ENCODE measurements at places on chromosomes 16 and 17. TPM values are rescaled to one million over a fixed set of nuclear protein-coding genes. Genes with fewer than 3 reads are reported as not detected.
A peak's percentile ranks its signal among the peaks of the same experiment; 100 is the strongest.

DNA sequence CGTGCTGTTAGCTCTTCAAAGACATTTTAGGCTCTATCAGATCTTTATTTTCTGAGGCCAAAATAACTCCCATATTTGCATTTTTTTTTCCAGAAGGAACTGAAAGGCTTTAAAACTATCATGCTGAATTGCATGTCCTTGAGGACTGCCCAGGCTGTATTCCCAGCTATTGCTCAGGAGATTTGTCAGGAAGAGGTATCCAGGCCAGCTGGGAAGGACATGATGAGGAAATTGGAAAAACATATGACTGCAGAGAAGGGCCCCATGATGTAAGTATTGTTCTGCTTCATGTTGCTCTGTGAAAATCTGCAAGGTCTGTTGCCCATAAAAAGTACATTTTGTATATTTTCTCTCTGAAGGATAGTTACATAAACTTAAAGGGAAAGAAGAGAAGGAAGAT, 5.7 kb downstream of the CDC6 start:
- H3K27me3 ChIP-seq = no peaks in the 10 kb centered on the region
- no peak overlapping the region for H3K27ac ChIP-seq
- no peak overlapping the region for H3K4me3 ChIP-seq
- peaks cover 5% of the 10 kb centered on the region for H3K4me1 ChIP-seq
- no peaks in the 10 kb centered on the region for H3K36me3 ChIP-seq

DNA sequence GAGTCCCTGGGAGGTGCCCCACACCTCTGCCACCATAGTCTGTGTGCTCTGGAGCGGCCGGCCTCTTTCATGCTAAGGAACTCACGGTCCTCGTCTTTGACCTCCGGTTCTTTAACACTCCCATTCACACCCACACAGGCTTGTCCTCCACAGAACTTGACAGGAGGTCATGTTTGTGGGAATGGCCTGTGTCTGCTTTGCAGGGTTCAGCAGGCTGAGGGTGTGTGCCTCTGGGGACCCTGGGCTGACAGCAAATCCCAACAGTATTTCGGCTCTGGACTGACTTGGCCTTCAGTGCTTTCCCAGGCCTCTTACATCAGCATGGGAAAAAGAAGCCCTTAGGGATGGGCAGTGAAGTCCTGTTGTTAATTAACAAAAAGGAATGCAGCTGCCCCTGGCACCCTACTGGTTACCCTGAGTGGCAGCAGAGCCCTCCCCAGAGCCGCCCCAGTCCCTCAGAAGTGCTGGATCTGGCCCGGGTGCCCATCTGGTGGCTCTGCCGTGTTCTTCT, 35.4 kb upstream of the ADORA2B start:
- no peaks in the 10 kb centered on the region for H3K36me3 ChIP-seq
- no peak overlapping the region for H3K4me3 ChIP-seq
- DNase-seq = no peak
- no peaks in the 10 kb centered on the region for H3K4me1 ChIP-seq
- no peak overlapping the region for H3K27ac ChIP-seq

Gene RAPGEFL1
- 4.6 TPM for total RNA-seq

GRCh38 chr17:58060596-58061191, 22.5 kb upstream of the DYNLL2 start:
- H3K27ac ChIP-seq = no peak overlapping the region
- H3K36me3 ChIP-seq = no peaks in the 10 kb centered on the region

DNA sequence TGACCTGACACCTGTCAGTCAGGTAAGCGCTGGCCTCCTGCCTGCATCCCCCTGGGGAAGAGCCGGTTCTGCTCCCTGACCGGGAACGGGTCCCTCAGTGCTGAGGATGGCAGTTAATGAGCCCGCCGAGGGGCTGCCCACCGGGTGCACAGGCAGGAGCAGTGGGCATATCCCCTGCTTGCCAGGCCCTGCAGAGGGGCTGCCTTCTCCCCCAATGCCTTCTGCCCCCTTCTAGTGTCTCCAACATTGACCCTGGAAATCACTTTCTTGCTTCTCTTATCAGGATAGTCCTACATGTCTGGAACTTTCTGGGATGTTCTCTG, 388.5 kb downstream of the SEC14L1 start:
- no peaks in the 10 kb centered on the region for H3K4me1 ChIP-seq
- DNase-seq = no peak
- no peaks in the 10 kb centered on the region for H3K36me3 ChIP-seq
- H3K27ac ChIP-seq = no peak overlapping the region

DNA sequence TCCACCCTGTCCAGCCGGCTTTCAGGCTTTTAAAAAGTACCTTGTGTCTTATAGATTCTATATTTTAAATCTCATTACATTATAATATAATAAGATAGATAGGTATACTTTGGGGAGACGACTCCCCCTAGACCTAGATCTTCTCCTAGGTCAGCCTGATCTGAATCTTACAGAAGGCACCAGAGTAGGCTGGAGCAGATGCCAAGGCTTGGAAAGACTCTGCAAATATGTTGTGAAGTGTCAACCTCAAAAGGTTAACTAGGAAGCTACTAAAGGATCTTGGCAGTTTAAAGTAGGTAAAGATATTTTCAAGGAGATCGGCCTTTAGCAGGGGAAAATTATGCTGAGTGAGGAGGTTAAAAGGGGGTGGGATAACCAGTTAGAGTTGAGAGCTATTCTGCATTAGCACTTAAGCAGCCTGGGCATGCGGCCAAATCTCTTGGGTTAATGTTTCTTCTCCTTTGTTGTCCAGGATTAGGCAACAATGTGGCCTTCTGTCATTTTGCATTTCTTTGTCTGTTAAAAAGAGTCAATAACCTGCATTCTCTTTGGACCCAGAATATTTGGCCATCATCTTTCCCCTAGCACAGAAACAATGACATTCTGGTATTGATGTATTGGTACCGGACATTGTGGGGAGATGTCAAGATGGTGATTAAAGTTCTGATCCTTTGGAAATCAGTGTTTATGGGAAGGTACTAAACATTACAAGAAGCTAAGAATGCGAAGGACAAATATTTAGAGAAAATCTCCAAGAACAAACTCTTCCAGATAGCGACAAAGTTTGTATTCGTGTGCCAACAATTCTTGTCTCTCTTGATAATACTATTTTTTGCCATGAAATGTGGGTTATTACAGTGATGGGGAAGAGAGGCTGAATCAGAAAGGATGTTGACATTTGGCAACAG, 51.2 kb upstream of the DHX40 start:
- no peak overlapping the region for H3K27ac ChIP-seq
- no peak overlapping the region for H3K4me3 ChIP-seq
- no peaks in the 10 kb centered on the region for H3K36me3 ChIP-seq
- H3K27me3 ChIP-seq = no peaks in the 10 kb centered on the region
- H3K4me1 ChIP-seq = no peaks in the 10 kb centered on the region
- no peak for DNase-seq

DNA sequence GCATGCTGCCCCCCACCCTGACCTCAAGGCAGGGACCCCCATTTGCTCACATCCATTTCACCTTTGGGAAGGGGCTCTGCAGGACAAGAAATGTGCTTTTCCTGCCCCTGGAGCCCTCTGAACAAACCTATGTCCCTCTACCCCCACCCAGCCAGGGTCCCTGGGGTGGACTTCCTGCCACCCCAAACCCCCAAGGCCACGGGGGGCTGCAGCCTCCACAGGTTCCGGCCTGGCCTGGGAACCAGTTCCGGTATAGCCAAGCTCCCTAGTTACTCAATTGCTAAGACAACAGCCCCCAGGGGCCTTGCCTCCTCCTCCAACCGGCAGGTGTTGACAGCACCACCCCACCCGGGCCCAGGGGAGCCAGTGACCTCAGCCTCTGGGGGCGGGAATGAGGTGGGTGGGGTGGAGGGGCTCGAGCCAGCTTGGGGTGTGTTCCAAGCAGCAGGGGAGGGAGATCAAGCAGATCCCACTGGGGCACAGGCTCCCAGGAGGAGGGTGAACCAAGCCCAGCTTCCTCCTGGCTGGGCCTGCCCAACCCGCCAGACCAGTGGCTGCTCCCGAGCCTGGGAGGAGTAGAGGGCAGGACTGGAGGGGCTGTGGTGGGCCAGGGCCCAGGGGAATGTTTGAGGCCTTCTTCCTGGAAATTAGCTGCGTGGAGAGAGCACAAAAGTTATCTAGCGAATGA, 6.6 kb downstream of the PNMT start:
- H3K4me3 ChIP-seq = no peak overlapping the region
- H3K36me3 ChIP-seq = no peaks in the 10 kb centered on the region
- H3K27me3 ChIP-seq = peaks cover 20% of the 10 kb centered on the region
- DNase-seq = no peak
- peaks cover 28% of the 10 kb centered on the region for H3K4me1 ChIP-seq
- H3K27ac ChIP-seq = no peak overlapping the region

GRCh38 chr16:47562366-47562765, 101.2 kb downstream of the PHKB start:
- no peaks in the 10 kb centered on the region for H3K27me3 ChIP-seq
- peaks cover 16% of the 10 kb centered on the region for H3K4me1 ChIP-seq
- H3K27ac ChIP-seq = no peak overlapping the region
- DNase-seq = no peak
- no peak overlapping the region for H3K4me3 ChIP-seq

DNA sequence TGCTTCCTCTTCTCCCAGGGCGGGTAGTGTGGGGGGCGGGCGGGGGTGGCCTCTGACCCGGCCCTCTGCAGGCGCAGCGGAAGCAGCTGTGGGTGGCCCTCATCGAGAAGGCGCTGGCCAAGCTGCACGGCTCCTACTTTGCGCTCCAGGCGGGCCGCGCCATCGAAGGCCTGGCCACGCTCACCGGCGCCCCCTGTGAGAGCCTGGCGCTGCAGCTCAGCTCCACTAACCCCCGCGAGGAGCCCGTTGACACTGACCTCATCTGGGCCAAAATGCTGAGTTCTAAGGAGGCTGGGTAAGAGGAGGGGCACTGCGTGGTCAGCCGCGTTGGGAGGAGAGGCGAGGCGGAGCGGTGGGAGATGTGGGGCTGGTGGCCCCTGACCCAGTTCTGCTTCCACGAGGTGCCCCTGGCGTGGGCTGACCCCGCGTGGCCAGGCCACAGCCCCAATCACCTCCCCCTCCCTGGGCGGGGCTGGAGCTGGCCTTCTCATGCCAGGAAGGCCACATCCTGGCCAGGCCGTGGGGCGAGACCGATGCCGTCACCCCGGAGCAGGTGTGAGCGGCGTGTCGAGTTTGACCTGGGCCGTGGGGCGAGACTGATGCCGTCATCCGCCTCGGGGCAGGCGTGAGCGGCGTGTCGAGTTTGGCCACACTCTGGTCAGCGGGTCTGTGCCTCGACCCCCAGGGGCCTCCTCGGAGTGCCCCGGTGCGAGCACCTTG, 10.5 kb upstream of the PRR35 start:
- no peak overlapping the region for H3K4me3 ChIP-seq

DNA sequence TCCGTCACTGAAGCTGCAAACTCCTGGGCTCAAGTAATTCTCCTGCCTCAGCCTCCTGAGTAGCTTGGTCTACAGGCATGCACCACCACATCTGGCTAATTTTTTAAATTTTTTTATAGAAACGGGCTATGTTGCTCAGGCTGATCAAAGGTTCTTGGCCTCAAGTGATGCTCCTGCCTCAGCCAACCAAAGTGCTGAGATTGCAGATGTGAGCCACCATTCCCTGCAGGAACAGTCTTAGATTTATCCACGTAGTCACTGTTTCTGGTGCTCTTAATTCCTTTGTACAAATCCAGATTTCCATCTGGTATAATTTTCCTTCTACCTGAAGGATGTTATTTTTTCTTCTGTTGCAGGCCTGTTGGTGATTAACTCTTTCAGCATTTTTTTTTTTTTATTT, 13.0 kb downstream of the SLC26A11 start:
- no peak overlapping the region for H3K27ac ChIP-seq
- peaks cover 44% of the 10 kb centered on the region for H3K36me3 ChIP-seq
- no peak overlapping the region for H3K4me3 ChIP-seq
- H3K27me3 ChIP-seq = no peaks in the 10 kb centered on the region
- DNase-seq = no peak

GRCh38 chr17:53736516-53737240, 86.0 kb upstream of the KIF2B start:
- H3K27ac ChIP-seq = no peak overlapping the region
- H3K36me3 ChIP-seq = no peaks in the 10 kb centered on the region
- no peaks in the 10 kb centered on the region for H3K4me1 ChIP-seq
- H3K27me3 ChIP-seq = no peaks in the 10 kb centered on the region
- no peak overlapping the region for H3K4me3 ChIP-seq

Gene CHST5
- total RNA-seq = not detected

Gene MBTD1
- 24.7 TPM for total RNA-seq

- H3K36me3 ChIP-seq = no peaks in the 10 kb centered on the region
- peak; percentile 24 for DNase-seq
- no peak overlapping the region for H3K27ac ChIP-seq
Observed at GRCh38 chr16:694187-694862, 4.1 kb upstream of the WDR24 start.

GRCh38 chr16:56116577-56116964, 74.7 kb upstream of the GNAO1 start:
- H3K27me3 ChIP-seq = no peaks in the 10 kb centered on the region
- H3K27ac ChIP-seq = no peak overlapping the region
- no peak for DNase-seq

- no peak overlapping the region for H3K4me3 ChIP-seq
- no peak overlapping the region for H3K27ac ChIP-seq
- no peaks in the 10 kb centered on the region for H3K4me1 ChIP-seq
- DNase-seq = no peak
- H3K27me3 ChIP-seq = no peaks in the 10 kb centered on the region
- H3K36me3 ChIP-seq = peaks cover 67% of the 10 kb centered on the region
Observed at GRCh38 chr17:82615084-82616020, 32.9 kb downstream of the WDR45B start.

- peaks cover 18% of the 10 kb centered on the region for H3K4me1 ChIP-seq
- no peaks in the 10 kb centered on the region for H3K36me3 ChIP-seq
- H3K27me3 ChIP-seq = peaks cover 2% of the 10 kb centered on the region
- DNase-seq = no peak
- no peak overlapping the region for H3K4me3 ChIP-seq
Observed at GRCh38 chr16:28532940-28533647, 5.7 kb downstream of the NUPR1 start.

Gene ADGRG1
- 91.7 TPM for total RNA-seq

- no peak for DNase-seq
- peaks cover 18% of the 10 kb centered on the region for H3K4me1 ChIP-seq
- H3K27ac ChIP-seq = no peak overlapping the region
- H3K27me3 ChIP-seq = no peaks in the 10 kb centered on the region
- H3K36me3 ChIP-seq = no peaks in the 10 kb centered on the region
Observed at GRCh38 chr17:64457156-64457555, 8.2 kb downstream of the MILR1 start.

DNA sequence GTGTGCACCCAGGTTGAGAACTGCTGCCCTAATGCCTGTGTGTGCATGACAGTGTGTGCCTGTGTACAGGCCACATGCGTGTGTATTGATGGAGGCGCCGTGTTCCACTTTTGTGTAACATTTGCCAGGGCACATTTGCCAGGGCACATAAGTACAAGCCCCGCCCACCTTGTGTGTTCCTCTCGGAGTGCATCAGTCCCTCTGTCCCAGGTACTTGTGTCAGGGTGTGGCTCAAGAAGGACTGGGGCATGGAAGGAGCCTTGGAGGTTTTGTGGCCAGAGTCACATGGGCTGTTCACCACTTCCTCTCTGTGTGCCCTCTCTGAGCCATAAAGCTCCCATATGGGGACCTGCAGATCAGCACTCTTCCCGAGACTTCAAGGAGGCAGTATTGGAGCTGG, 73.9 kb downstream of the MRM1 start:
- H3K27me3 ChIP-seq = no peaks in the 10 kb centered on the region
- H3K4me1 ChIP-seq = peaks cover 54% of the 10 kb centered on the region
- no peak for DNase-seq
- peak overlapping the region; percentile 49 for H3K27ac ChIP-seq

Data from T-cell (primary cell).